SK-MEL-5 (cell line): ENCODE measurements at places on chromosomes 16 and 17.
A peak's percentile ranks its signal among the peaks of the same experiment; 100 is the strongest.

GRCh38 chr16:89561142-89561883 lies 831 bp downstream of the RPL13 start:
- no peak for DNase-seq

- no peak for DNase-seq
Observed at GRCh38 chr16:12681653-12682052, 122.0 kb downstream of the CPPED1 start.

DNA sequence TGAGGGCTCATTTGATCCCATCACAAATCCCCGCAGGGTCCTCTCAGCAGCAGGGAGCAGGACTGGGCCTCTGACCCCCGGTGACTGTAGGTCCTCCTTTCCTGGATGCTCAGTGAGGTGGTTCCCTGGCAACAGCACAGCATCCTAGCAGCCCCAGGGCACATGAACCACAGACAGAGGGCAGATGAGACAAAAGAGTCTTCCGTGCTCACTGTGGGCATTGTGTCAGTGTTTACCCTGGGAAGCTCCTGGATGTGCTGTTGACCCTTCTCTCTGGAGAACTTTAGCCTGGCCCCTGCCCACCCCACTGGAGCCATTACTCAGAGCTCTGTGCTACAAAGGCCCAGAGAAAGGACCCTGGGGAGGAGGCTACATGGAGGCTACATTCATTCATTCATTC lies 21.7 kb upstream of the TMEM220 start:
- no peak for DNase-seq

GRCh38 chr17:72342627-72343527 lies 222.1 kb downstream of the SOX9 start:
- no peak for DNase-seq

DNA sequence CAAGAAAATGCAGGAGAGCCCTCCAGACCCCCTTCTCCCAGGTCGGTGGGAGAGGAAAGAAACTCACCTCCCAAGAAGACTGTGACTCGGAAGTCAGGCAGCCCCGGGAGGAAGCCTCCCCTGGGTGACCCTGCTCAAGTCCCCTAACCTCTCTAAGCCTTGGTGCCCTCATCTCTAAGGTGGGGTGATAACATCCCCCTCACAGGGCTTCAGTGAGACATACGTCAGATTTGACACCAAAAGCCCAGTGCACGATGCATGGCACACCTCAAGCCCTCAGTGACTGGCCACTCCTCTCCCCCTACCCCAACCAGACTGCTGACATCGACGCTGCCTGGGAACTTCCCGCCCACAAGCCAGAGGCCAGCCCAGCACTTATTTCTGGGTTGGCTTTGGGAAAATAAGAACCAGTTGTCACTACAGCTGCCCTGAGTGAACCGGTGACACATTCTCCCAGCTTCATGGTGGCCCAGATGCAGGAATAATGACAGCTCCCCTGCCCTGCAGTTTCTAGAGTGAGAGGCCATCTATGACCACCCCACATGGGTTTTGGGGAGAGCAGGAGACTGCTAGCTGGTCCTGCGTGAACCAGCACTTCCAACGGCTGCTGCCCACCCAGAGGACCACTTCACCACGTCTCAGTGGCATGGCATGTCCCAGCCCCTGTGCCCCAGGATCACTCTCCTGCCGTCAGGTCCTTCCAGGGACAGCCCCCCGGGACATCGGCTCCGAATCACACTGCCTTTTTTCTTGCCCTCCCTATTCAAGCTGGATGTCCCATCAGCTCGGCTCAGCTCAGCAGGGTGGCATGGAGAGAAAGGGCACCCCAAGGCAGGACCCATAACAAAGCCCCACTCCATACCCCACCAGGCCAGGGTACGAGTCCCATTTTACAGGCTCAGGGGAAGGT lies 9.5 kb downstream of the KNOP1 start:
- DNase-seq = no peak

DNA sequence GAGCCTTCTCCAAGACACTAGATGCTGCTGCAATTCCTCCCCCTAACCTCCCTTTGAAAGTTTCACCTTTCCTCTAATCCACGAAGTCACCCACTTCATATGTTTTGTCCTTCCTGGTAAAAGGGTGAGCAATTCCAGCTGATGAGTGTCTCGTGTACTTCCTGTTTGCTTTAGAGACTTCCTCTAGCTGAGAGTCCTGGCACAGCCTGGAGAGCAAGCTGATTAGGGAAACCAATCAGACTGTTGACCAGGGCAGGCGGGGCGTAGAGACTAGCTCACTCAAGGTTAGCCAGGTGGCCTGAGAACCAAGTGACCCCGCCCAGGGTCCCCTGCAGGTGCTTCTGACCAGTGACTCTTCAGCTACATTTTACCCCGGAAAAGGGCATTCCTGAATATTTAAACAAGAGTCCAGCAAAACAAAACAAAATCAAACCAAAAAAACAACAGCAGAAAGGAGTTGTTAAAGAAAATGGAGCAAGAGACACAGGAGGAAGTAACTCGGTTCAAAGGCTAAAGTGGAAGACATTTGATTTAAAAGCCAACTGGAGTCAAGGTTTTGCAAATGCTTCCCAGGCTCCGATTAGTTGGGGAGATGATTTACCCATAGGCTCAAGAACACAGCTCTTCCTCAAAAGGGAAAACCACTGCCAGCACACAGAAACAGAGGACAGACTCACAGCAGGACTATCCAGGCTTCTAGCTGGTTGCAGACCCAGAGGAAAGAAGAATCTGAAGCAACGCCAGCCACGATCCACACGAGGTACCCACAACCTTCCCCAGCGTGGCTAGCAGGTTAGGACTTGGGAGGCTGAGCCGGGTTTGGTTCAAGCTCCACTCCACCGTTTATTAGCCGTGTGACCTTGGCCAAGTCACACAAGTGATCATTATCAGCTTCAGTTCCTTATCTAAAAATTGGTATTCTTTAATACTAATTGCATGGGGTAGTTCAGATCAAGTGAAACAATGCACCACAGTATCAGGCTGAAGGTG lies 13.4 kb downstream of the HSPB9 start:
- DNase-seq = no peak

DNA sequence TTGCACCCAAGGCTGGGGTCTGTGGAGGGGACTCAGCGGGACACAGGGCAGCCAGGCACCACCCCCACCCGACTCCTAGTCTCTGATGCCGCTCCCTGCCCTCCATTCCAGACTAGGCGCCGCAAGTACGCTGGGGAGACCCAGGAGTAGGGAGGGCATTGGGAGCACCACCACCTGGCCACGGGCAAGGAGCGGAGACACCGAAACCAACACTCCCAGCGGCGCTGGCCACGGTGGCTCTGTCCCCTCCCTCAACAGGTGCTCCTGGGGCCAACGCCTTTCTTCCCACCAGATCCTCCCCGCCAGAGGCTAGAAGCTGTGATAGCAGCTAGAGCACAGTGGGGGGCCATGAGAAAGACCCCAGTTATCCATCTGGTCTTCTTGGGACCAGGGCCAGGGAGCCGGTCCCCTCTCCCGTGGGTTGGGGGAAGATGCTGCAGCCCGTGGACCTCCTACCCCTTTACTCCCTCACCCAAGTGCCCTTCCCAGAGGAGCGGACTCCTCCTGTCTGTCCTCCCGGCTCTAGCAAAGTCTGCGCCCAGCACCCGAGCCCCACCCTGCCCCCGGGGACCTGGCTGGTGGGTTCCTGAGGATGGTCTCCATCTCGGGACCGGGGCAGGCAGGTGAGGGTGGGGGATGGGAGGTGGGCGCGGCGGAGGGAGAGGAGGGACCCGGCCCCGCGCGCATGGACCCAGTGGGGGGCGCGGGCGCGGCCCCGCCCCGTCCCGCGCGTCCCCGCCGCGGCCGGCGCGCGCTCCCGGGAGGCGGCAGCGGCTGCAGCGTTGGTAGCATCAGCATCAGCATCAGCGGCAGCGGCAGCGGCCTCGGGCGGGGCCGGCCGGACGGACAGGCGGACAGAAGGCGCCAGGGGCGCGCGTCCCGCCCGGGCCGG lies at the start of gene SYNGR3:
Gene SYNGR3, plus strand, starts transcription at position 762 of the 892 bp plus-strand sequence. CDS start 133 bp downstream, outside the sequence.
- DNase-seq = no peak

DNA sequence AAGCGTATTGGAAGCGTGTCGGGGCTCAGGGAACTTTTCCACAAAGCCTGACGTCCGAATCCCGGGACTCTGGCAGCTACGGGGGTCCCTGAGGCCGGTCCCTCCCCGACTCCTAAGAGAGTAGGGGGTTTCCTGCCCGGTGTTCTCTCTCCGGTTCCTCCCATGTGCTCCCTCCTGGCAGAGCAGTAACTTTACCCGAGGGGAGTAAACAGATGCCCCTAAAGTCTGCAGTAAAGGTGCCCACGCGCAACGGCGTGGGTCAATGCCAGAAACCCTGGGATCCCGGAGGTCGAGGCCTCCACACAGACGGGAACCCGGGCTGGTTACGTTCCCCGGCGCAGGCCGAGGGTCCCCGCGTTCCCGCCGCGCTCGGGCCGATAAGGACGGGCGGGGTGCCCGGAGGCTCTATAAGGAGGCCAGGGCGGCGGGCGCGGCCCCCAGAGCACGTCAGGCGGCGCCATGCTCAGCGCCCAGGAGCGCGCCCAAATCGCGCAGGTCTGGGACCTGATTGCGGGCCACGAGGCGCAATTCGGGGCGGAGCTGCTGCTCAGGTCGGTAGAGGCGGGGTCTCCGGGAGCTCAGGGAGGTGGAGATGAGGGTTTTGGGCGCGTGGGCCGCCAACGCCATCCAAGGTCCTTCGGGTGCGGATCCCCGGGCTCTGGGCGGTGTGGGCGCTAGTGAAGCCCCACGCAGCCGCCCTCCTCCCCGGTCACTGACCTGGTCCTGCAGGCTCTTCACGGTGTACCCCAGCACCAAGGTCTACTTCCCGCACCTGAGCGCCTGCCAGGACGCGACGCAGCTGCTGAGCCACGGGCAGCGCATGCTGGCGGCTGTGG lies at the start of gene HBM:
Gene HBM, plus strand, starts transcription at position 440 of the 836 bp plus-strand sequence. Its CDS starts 20 bp downstream, at position 460.
- no peak for DNase-seq

GRCh38 chr17:13337864-13338371 lies 263.8 kb downstream of the HS3ST3A1 start:
- DNase-seq = peak; percentile 61

DNA sequence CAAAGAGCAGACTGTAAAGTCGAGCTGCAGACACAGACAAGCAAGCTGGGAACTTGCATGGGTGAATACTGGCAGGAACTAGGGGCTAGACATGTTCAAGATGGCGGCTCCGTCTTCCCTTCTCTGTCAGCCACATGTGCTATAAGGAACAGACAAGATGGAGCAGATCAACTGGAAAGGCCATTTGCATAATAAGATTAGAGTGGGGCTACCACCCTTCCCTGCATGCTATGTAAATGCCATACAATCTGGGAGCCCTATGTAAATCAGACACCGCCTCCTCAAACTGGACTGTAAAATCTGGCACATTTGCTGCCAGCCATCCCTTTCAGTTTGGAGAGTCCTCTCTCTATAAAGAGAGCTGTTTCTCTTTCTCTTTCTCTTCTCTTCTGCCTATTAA lies 640.1 kb upstream of the CDH8 start:
- DNase-seq = no peak

GRCh38 chr16:77408607-77409006 lies 26.2 kb downstream of the ADAMTS18 start:
- no peak for DNase-seq

DNA sequence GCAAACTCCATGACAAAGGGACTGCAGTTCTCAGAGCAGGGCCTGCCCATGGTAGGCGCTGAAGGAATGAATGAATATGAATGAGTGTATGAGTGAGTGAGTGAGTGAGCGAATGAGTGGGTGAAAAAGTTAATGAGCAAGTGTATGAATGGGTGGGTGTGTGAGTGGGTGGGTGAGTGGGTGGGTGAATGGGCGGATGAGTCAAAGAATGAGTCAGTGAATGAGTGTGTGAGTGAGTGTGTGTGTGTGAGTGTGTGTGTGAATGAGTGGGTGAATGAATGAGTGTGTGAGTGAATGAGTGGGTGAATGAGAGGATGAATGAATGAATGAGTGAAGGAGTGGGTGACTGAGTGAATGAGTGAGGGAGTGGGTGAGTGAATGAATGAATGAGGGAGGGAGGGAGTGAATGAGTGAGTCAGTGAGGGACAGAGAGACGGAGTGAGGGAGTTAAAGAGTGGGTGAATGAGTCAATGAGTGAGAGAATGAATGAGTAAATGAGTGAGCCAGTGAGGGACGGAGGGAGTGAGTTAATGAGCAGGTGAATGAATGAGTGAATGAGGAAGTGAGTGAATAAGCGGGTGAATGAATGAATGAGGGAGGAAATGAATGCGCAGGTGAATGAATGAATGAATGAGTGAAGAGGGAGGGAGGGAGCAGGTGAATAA lies 11.1 kb upstream of the CHMP6 start:
- DNase-seq = no peak

- DNase-seq = no peak
Observed at GRCh38 chr17:12616161-12616560, 49.5 kb upstream of the MYOCD start.

DNA sequence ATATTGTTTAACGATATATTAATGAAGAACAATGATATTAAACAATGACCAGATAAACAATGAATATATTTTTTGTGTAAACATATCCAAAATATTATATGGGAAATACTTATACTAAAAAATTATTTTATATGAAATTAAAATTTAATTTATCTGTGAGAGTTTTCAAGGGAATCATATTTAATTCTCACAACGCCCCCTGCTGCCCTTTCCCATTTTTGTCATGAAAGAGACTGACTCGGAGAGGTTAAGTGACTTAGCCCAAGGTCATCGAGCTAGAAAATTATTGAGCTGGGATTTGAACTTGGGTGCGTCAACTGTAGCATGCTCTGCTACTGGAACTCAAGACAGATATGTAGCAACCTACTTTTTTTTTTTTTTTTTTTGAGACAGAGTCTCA lies 7.2 kb upstream of the MYCBPAP start:
- peak; percentile 66 for DNase-seq

DNA sequence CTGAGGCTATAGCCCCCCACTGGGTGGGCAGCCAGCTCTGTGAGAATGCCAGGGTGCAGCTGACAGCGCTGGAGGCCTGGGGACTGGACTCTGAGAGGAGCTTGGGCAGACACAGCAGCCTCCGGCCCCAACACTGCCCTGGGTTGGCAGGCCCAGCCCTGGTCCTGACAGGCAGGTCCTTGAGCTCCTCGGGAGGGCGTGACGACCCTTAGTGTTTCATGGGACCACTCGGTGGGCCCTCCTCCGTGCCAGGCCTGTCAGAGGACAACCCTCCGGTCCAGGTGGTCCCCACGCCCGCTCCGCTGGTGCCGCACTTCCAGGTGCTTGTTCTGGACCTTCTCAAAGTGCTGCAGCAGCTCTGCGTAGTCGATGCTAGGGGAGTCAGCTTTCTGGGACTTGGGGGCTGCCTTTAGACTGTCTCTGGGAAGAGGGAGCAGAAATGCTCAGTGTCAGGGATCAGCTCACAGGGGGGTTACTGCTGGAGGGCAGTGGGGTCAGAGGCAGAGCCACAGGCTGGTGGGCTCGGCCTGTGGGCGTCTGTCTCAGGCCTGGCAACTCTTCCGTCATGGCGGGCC lies 1.9 kb upstream of the MTSS2 start:
- no peak for DNase-seq

DNA sequence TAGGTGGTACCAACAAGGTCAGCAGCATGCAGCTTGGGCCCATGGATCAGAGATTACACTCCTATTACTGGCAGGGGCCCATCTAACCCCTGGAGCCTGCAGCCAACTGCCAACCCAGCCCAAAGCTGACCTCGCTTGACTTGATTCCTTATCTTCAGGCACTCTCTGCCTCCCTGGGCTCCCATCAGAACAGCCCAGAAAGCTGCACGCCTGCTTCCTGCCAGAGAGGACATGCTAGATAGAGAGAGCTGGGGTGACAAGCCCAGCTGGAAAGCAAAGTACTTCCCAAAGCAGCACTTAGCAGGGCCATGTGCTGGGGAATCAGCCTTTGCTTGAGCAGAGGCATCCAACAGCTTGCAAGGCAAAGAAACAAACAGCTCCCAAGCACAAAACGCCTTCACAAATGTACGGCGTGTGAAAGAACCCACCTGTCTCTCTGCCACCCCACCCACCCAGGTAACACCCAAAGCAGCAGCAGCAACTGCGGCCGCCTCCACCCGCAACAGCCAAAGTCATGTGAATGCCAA lies 74.2 kb upstream of the NLK start:
- DNase-seq = no peak
